ENCODE measurements at places on chromosomes 6 and 20.
A peak's percentile ranks its signal among the peaks of the same experiment; 100 is the strongest.

DNA sequence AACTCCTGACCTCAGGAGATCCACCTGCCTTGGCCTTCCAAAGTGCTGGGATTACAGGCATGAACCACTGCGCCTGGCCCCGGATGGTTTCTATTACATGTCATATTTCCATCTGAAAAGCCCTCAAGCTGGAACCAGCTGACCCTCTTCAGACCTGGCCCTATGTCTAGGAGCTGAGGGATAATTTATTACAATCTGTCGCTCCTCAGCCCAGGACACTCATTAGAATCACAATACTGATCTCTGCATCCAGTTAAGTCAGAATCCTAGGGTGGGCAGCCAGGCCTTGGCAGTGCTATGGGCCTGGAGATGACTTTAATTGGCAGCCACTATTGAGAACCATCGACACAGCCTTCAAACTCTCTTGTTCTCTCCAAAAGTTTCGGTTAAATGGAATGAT lies 162.6 kb upstream of the SNX9 start:
- no peak overlapping the region for H3K27ac ChIP-seq
- no peak overlapping the region for H3K4me3 ChIP-seq
- DNase-seq = no peak
- H3K27me3 ChIP-seq = no peaks in the 10 kb centered on the region

GRCh38 chr20:19889011-19889953 lies 127.9 kb upstream of the NAA20 start:
- H3K27me3 ChIP-seq = peaks cover 3% of the 10 kb centered on the region
- peak overlapping the region; percentile 99 for H3K27ac ChIP-seq
- H3K4me1 ChIP-seq = peaks cover 62% of the 10 kb centered on the region

- H3K4me1 ChIP-seq = peaks cover 58% of the 10 kb centered on the region
- H3K27me3 ChIP-seq = peaks cover 5% of the 10 kb centered on the region
- DNase-seq = no peak
- peaks cover 49% of the 10 kb centered on the region for H3K36me3 ChIP-seq
- peak overlapping the region; percentile 27 for H3K27ac ChIP-seq
Measured at GRCh38 chr6:156865019-156865629, 87.9 kb downstream of the ARID1B start.

GRCh38 chr6:117947234-117947633 lies 40.2 kb downstream of the SLC35F1 start:
- no peaks in the 10 kb centered on the region for H3K27me3 ChIP-seq
- no peaks in the 10 kb centered on the region for H3K36me3 ChIP-seq
- H3K27ac ChIP-seq = no peak overlapping the region
- no peak for DNase-seq
- H3K4me1 ChIP-seq = peaks cover 12% of the 10 kb centered on the region

DNA sequence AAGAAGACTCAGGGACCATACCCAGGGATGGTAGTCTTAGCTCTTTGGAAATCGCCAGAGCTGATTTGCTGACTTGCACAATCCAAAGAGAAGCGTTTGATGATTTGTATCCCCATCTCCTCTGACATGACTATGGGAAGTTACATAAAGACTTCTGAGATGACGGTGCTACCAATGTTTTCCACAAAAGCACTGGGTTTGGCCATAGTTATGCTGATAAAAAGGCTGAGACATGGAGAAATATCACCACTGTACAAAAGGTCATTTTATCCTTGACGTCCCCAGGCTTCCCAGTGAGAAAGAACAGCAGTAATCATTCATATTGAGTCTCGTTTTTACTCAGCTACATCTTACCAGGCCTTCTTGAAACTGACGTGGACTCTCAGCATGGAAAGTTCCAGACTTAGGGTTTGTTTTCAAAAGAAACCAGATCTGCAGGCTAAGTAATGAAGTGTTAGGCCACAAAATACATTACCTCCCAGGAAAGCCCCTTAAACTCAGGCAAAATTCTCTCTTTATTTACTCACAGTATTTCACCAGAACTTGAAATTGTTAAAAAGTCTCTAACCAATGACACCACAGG lies 370.3 kb upstream of the JARID2 start:
- DNase-seq = no peak
- H3K27me3 ChIP-seq = peaks cover 8% of the 10 kb centered on the region
- no peak overlapping the region for H3K4me3 ChIP-seq
- peaks cover 47% of the 10 kb centered on the region for H3K4me1 ChIP-seq

- H3K4me3 ChIP-seq = no peak overlapping the region
- H3K36me3 ChIP-seq = peaks cover 6% of the 10 kb centered on the region
- H3K27ac ChIP-seq = peak overlapping the region; percentile 74
- peaks cover 28% of the 10 kb centered on the region for H3K27me3 ChIP-seq
- no peak for DNase-seq
- peaks cover 56% of the 10 kb centered on the region for H3K4me1 ChIP-seq
Measured at GRCh38 chr20:63335711-63336110, 25.4 kb downstream of the CHRNA4 start.

GRCh38 chr6:38114976-38115625 lies 295.6 kb downstream of the ZFAND3 start:
- peaks cover 7% of the 10 kb centered on the region for H3K36me3 ChIP-seq
- no peak overlapping the region for H3K4me3 ChIP-seq
- peak overlapping the region; percentile 34 for H3K27ac ChIP-seq
- DNase-seq = no peak

- no peak overlapping the region for H3K4me3 ChIP-seq
- DNase-seq = no peak
- no peaks in the 10 kb centered on the region for H3K36me3 ChIP-seq
- peak overlapping the region; percentile 21 for H3K27ac ChIP-seq
- peaks cover 5% of the 10 kb centered on the region for H3K27me3 ChIP-seq
- peaks cover 58% of the 10 kb centered on the region for H3K4me1 ChIP-seq
Measured at GRCh38 chr20:57791966-57792365, 82.2 kb upstream of the PMEPA1 start.

- peaks cover 5% of the 10 kb centered on the region for H3K4me1 ChIP-seq
- no peak overlapping the region for H3K4me3 ChIP-seq
- peak overlapping the region; percentile 32 for H3K27ac ChIP-seq
- DNase-seq = no peak
- H3K27me3 ChIP-seq = no peaks in the 10 kb centered on the region
Measured at GRCh38 chr20:8854571-8854970, 214.3 kb upstream of the PLCB4 start.

DNA sequence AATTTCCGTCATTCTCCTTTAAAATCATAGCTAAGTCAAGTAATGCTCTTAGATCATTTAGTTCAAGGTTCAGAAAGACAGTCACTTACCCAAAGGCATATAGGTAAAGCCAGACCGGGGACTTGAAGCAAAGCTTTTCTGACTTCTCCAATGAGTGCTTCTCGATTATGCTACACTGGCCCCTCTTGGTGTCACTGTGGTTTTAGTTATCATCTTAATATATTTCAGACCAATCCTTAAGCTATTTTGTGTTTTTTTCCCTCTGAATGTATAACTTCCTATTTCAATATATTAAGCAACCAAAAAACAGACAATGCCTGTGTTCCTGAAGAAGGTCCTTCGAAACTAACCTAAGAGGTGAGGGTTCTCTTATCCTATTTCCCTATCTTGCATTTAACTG lies 3.9 kb downstream of the PRDM1 start:
- peaks cover 83% of the 10 kb centered on the region for H3K4me1 ChIP-seq
- no peak for DNase-seq
- peaks cover 39% of the 10 kb centered on the region for H3K36me3 ChIP-seq
- peak overlapping the region; percentile 62 for H3K4me3 ChIP-seq
- no peak overlapping the region for H3K27ac ChIP-seq
- no peaks in the 10 kb centered on the region for H3K27me3 ChIP-seq

GRCh38 chr20:58518896-58519593 lies 3.8 kb upstream of the APCDD1L start:
- peaks cover 17% of the 10 kb centered on the region for H3K27me3 ChIP-seq
- DNase-seq = no peak
- no peak overlapping the region for H3K27ac ChIP-seq
- H3K4me3 ChIP-seq = no peak overlapping the region
- H3K4me1 ChIP-seq = peaks cover 6% of the 10 kb centered on the region

DNA sequence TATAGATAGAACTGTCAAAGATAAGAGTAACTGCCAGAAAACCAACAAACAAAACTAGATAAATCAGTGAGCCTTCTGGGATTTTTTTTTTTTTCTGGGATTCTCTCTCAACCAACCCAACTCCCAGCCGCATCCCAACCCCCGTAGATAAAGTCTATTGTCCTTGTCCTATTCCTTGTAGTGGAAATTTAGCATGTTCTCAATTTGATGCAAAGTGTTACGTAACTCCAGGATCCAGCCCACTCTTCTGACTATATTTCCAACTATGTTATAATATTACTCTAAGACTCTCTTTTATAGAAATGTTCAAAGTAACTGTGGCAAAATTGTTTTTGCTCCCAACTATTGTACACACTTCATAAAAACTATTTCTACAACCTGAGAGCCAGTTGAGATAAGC lies 15.4 kb upstream of the CDYL start:
- H3K4me3 ChIP-seq = no peak overlapping the region
- H3K27ac ChIP-seq = no peak overlapping the region
- peaks cover 3% of the 10 kb centered on the region for H3K27me3 ChIP-seq
- peaks cover 8% of the 10 kb centered on the region for H3K4me1 ChIP-seq
- H3K36me3 ChIP-seq = peaks cover 10% of the 10 kb centered on the region
- no peak for DNase-seq

DNA sequence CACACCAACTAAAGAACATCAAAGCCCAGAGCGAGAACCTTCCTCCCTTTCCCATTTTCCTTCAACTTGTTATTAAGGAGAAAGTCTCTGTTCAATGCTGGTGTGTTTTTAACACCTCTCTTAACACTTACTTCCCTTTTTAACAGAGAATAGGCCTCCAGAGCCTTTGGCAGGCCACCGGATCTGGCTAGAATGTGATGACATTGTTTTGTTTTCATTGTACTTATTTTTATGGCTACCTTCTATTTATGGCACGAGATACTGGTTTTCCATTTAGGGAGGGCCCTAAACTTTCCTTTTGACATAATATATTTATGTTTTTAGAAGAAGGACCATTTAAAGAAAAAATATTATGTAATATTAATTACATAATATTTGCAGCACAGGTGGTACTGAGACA lies 21.6 kb downstream of the TCF15 start:
- H3K4me3 ChIP-seq = no peak overlapping the region
- peaks cover 16% of the 10 kb centered on the region for H3K27me3 ChIP-seq
- no peak overlapping the region for H3K27ac ChIP-seq
- H3K4me1 ChIP-seq = peaks cover 48% of the 10 kb centered on the region

DNA sequence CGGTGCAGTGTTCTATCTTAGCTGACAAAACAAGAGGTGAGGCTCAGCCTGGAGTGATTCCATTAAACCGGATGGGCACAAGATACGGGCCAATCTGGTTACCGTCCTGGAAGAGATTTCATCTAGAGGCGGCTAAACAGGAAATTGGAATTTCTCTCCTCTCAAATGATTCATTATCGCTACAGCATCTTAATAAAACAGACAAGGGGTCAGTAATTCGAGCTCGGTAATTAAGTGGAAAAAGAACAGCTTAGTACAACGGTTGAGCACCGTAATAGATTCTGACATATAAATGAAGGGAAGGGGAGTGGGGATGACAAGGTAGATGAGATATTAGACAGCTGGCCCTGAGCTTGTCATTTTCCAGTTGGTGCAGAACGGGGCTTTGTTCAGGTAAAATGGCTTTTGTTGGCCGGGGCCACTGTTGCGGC lies 137.2 kb downstream of the EDN3 start:
- no peaks in the 10 kb centered on the region for H3K36me3 ChIP-seq
- peaks cover 11% of the 10 kb centered on the region for H3K27me3 ChIP-seq
- no peak overlapping the region for H3K4me3 ChIP-seq
- no peak overlapping the region for H3K27ac ChIP-seq
- DNase-seq = no peak

GRCh38 chr20:23335521-23335920 lies 15.1 kb upstream of the NXT1 start:
- no peaks in the 10 kb centered on the region for H3K4me1 ChIP-seq
- no peaks in the 10 kb centered on the region for H3K36me3 ChIP-seq

GRCh38 chr6:158762787-158763433 lies 56.3 kb downstream of the EZR start:
- no peak for DNase-seq
- peak overlapping the region; percentile 89 for H3K27ac ChIP-seq
- H3K4me1 ChIP-seq = peaks cover 75% of the 10 kb centered on the region
- H3K36me3 ChIP-seq = peaks cover 22% of the 10 kb centered on the region

GRCh38 chr6:134323294-134323693 lies 5.4 kb upstream of the SGK1 start:
- H3K4me1 ChIP-seq = peaks cover 1% of the 10 kb centered on the region
- H3K36me3 ChIP-seq = peaks cover 4% of the 10 kb centered on the region
- H3K4me3 ChIP-seq = no peak overlapping the region

DNA sequence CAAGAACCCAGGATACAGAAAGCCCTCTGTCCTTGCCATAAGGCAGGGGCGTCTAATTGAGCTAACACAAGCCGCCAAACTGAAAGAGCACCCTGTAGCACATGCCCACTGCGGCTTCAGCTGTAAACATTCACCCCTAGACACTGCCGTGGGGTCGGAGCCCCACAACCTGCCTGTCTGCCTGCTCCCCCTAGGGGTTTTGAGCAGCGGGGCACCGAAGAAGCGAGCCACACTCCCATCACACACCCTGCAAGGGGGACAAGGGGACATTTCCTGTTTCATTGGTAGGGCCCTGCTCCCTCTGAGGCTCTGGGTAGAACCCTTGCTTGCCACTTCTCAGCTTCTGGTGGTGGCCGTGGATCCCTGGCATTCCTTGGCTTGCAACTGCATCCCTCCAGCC lies 45.2 kb upstream of the BCLAF1 start:
- peaks cover 10% of the 10 kb centered on the region for H3K27me3 ChIP-seq
- DNase-seq = peak; percentile 13
- H3K4me1 ChIP-seq = peaks cover 6% of the 10 kb centered on the region
- H3K36me3 ChIP-seq = no peaks in the 10 kb centered on the region
- H3K27ac ChIP-seq = no peak overlapping the region
- H3K4me3 ChIP-seq = no peak overlapping the region

GRCh38 chr6:152026291-152026690 lies 218.8 kb downstream of the ESR1 start:
- H3K4me1 ChIP-seq = no peaks in the 10 kb centered on the region
- H3K36me3 ChIP-seq = no peaks in the 10 kb centered on the region
- no peak overlapping the region for H3K27ac ChIP-seq
- H3K4me3 ChIP-seq = no peak overlapping the region
- no peaks in the 10 kb centered on the region for H3K27me3 ChIP-seq

GRCh38 chr6:47974106-47974505 lies 136.9 kb downstream of the PTCHD4 start:
- no peaks in the 10 kb centered on the region for H3K27me3 ChIP-seq
- no peaks in the 10 kb centered on the region for H3K4me1 ChIP-seq
- H3K27ac ChIP-seq = no peak overlapping the region
- no peak for DNase-seq

- no peak overlapping the region for H3K27ac ChIP-seq
- H3K36me3 ChIP-seq = no peaks in the 10 kb centered on the region
- no peak for DNase-seq
Measured at GRCh38 chr20:6123649-6124014, 802 bp upstream of the FERMT1 start.

DNA sequence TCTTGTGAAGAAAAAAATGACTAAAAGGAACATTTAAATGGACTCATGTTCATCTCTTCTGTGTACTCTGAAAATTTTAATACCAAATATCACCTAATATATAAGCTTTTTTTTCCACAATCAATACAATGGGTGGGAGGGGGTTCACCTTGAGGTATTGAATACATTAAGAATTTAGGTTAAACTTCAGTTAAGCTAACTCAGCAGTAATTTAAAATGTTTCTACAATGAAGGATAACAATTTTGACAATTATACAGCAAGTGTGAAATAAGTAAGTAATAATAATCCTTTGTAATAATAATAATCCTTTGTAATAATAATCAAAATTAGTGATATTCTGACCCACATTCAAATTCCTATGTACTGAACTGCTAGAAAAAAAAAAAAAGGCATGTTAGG lies 136.0 kb downstream of the PRKN start:
- no peak for DNase-seq
- no peaks in the 10 kb centered on the region for H3K27me3 ChIP-seq
- peaks cover 7% of the 10 kb centered on the region for H3K4me1 ChIP-seq
